WERI-Rb-1 (cell line): ENCODE measurements at places on chromosomes 7 and 10.
A peak's percentile ranks its signal among the peaks of the same experiment; 100 is the strongest.

DNA sequence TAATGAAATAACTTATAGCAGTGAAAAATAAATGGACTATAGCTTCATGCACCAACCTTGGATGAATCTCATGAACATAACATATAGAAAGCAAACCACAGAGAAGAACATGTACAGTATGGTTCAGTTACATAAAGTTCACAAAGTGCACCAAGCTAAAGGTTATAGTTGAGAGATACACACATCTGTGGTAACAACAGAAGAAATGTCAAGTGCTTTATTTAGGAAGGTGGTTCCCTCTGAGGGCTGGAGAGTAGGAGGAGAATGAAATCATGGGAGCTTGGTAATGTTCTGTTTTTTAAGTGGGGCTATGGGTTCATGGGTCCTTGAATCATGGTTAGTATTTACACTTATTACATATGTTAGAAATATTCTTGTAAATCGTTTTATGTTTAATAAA, 323.3 kb downstream of the PHTF2 start:
- no peak for DNase-seq

GRCh38 chr10:29830531-29831512, 196.1 kb upstream of the SVIL start:
- no peak for DNase-seq

GRCh38 chr10:123788981-123789380, 102.6 kb downstream of the CPXM2 start:
- no peak for DNase-seq

GRCh38 chr10:792792-793100, 103.3 kb upstream of the DIP2C start:
- DNase-seq = no peak

- peak; percentile 68 for DNase-seq
Observed at GRCh38 chr10:103491729-103492364, 1.7 kb upstream of the NEURL1 start.

GRCh38 chr7:69545175-69545574, 53.1 kb upstream of the AUTS2 start:
- no peak for DNase-seq

- no peak for DNase-seq
Observed at GRCh38 chr10:99945263-99945662, 64.5 kb downstream of the DNMBP start.
